ENCODE measurements at places on chromosomes 16 and 17. TPM values are rescaled to one million over a fixed set of nuclear protein-coding genes. Genes with fewer than 3 reads are reported as not detected.

DNA sequence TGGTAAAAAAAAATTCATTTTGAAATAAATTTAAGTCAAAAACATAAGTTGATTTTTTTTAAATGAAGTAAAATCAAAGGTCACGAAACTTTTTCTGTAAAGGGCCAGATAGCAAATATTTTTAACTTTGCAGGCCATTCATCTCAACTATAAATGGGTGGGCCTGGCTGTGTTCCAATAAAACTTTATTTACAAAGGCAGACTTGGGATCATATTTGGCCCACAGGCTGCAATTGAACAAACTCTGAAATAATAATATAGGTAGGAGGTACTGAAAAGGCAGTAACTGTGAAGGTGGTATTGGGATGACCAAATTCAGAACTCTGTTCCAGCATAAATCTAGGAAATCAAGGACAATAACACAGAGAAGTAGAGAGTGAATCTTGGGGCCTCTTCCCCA, 12.2 kb upstream of the EMP2 start:
- no peak for DNase-seq

The SYT17 gene
- total RNA-seq, result not detected

GRCh38 chr17:82230609-82231311, 1.9 kb downstream of the SLC16A3 start:
- DNase-seq, result peak; percentile 84

The APOH gene
- total RNA-seq, result not detected

DNA sequence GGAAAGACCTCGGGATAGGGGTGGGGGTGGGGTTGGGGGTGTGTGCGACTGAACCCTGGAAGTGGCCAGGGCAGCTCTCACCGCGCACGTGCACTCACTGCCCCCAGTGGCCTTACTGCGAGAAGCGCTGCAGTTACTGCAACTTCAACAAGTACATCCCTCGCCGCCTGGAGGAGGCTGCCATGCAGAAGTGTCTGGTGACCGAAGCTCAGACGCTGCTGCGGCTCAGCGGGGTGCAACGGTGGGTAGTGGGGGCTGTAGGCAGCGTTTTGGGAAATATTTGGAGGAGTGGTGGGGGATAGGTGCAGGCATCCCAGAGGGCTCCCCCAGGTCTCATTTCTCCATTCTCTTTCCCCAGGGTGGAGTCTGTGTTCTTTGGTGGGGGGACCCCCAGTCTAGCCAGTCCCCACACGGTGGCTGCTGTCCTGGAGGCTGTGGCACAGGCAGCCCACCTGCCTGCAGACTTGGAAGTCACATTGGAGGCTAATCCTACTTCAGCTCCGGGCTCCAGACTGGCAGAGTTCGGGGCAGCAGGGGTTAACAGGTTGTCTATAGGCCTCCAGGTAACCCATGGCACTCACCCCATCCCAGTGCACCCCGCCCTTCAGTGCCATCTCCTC, 972 bp downstream of the RSAD1 start:
- DNase-seq, result peak; percentile 81

All from activated CD8-positive, alpha-beta memory T cell treated with anti-CD3 and anti-CD28 coated beads, Interleukin-2, amount 10 ng/mL, durations not matched to agents 7 days and 5 days (primary cell).